ENCODE measurements at places on chromosomes 7 and 10.

DNA sequence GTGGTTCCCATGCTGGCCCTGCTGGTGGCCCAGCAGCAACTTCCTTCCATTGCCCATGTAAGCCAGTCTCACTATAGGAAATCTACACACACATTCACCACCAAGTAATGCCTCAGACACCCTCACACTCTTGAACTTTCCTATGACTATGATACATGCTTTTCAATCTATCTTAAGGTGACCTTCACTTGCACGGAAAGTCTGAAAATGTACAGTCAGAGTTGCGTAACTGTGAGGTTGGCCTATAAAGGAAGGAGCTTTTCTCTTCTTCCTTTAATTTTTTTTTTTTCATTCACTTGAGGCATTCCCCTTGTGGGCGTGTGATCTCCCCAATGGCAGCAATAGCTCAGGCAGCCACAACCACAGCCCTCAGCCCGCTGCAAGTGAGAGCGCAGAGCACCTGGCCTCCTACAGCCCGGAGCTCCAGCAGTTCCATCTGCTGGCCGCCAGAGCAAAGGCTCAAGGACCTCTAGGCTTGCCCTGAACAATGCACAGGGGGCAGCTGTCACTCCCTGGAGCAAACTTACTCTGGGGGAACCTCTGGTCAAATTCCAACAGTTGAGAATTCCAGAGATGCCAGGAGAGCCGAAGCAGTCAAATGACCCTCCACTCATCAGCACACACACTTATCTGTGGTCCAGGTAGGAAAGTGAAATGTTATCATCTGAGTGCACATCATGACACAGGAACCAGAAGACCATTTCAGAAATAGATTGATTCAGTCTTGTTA lies 123.1 kb upstream of the ADO start:
- DNase-seq: no peak

- no peak for DNase-seq
Observed at GRCh38 chr10:125911145-125911544, 14.8 kb downstream of the FANK1 start.

GRCh38 chr7:107948645-107949442 lies 54.1 kb downstream of the LAMB1 start:
- peak; percentile 69 for DNase-seq

DNA sequence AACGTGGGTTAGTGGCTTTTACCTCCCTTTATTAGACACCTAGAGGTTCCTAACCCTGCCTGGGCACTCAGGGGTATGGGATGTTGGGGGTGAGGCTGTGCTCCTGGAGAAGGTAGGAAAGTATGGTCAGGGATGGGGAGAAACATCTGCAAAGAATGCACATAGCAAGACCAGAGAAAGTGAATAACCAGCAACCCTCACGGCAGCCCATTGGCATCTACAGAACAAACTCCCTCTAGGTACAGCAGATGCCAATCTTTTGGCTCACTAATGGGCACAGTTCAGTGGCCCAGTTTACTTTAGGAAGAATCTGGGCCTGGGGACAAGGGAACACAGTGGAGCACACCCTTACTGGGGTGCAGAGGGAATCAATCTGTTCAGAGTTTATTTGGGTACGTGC lies 143.9 kb downstream of the JAZF1 start:
- DNase-seq: peak; percentile 67

DNA sequence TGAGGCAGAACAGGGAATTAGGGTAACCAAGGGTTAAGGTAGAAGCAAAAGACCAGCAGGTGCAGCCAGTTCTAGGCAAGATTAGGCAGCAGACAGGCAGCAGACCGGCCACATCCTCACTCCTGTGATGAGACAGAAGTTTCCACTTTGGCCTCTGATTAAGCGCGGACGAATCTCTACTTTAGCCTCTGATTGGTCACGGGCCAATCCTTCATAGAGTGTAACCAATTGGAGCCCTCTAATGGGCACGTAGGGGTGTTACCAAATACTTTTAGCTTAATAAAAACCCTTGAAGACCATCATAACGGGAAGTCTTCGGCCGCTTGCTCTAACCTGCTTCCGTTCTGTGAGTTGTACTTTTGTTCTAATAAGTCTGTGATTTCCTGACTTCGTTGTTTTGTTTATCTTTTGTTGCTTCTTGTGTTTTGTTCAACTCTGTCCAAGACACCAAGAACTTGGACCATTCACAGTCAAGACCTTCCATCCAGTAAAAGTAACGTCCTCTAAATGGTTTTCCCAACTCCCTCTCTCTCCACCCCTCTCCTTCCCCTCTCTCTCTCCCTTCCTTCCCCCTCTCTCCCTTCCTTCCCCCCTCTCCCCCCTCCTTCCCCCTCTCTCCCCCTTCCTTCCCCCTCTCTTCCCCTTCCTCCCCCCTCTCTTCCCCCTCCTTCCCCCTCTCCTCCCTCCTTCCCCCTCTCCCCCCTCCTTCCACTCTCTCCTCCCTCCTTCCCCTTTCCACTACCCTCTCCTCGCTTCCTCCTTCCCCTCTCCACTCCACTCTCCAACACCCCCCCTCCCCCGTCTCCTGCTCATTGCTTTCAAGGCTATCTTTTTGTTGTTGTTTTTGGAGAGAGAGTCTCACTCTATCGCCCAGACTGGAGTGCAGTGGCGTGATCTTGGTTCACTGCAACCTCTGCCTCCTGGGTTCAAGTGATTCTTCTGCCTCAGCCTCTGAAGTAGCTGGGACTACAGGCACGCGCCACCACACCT lies 13.2 kb upstream of the MALSU1 start:
- DNase-seq: no peak

- DNase-seq: peak; percentile 57
Observed at GRCh38 chr10:35306852-35307251, 29.5 kb upstream of the CCNY start.

- DNase-seq: no peak
Observed at GRCh38 chr7:65927489-65928448, 54.2 kb downstream of the GUSB start.

- DNase-seq: no peak
Observed at GRCh38 chr7:94313926-94314325, 80.8 kb upstream of the COL1A2 start.

- no peak for DNase-seq
Observed at GRCh38 chr7:41886262-41886900, 183.5 kb upstream of the INHBA start.

- no peak for DNase-seq
Observed at GRCh38 chr7:143504215-143504936, 26.7 kb downstream of the TAS2R41 start.

GRCh38 chr10:69663369-69663947 lies 33.4 kb downstream of the FAM241B start:
- peak; percentile 58 for DNase-seq

- DNase-seq: no peak
Observed at GRCh38 chr10:45371560-45371959, 2.5 kb upstream of the ALOX5 start.

DNA sequence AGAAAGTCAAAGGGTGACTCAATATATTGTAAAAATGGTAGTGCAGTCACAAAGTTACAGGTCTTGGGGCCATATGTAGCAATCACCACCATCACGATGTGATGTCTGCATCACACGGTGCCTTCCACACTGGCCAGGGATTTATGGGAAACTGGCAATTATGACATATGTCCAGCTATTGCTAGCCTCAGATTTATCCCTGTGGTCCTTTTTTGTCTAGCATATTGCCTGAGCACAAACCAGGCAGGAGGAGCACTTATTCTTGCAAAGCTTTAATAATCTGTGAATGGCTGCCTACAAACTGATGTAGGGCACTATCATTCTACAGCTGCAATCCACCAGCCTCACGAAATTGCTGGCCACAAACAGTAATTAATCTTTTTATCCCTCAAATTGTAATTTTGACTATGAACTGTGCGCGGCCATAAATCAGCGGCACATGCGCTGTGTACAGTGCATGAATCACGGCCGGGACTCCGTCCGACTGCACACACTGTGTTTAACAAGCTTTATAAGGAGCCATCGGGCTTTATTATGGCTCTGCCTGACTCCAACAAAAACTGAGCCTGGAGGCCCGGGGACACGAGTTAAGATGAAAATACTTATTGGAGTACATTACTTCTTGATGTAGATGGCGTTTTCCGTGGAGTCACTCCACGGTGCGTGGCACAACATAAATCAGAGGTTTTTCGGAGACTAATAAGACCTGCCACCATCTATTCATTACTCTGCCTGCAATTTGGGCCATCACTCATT lies 115.2 kb downstream of the EBF3 start:
- DNase-seq: no peak

DNA sequence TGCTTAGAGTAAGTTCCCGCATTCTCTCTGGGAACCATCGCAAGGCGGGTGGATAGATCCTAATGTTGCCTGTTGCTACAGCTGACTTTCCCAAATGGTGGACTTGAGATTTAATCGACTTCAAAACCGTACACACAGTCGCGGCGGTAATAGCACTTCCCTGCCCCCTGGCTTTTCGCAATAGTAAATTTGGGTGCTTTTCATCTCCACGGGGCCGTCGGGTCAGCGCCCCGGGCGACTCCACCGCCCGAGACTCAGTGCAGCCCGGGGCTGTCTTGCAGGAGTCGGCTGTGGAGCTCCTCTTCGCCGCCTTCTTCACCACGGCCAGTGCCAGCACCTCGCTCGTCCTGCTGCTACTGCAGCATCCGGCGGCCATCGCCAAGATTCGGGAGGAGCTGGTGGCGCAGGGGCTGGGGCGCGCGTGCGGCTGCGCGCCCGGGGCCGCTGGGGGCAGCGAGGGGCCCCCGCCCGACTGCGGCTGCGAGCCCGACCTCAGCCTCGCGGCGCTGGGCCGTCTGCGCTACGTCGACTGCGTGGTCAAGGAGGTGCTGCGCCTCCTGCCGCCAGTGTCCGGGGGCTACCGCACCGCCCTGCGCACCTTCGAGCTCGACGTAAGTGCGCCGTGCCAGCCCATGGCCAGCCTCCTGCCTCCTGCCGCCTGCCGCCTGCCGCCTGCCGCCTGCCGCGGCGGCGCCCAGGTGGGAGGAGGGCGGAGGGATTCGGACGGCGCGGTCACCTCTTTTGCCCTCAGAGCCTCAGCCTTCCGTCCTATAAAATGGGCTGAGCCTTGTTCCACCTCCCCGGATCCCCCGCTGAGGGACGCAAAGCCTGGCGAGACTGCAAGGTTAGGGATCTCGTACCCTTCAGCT lies 5.3 kb downstream of the CYP26C1 start:
- no peak for DNase-seq

GRCh38 chr7:112963634-112964033 lies 123.0 kb downstream of the GPR85 start:
- no peak for DNase-seq

DNA sequence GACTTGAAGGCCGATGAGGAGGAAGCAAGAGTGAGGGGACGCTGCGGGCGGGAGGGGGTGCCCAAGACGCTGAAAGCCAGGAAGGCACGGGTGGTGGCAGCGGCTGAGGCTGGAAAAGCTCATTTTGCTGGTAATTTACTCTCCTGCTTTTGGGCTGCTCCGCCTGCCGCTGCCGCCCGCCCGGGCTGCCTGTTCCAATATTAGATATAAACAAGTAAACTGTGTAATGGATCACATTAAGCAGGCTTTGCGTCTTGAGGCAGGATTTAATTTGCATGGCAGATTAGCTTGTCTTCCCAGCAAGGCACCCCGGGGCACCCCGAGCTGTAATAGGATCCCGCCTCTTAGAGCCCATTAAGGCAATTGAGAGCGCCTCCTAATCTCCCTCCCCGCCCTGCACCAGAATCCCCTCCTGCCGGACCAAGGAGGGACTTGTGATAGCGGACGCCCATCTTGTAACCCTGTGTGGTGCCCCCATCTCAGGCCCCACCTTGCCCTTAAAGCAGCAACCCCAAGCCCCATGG lies 46.1 kb upstream of the SLF2 start:
- DNase-seq: no peak

DNA sequence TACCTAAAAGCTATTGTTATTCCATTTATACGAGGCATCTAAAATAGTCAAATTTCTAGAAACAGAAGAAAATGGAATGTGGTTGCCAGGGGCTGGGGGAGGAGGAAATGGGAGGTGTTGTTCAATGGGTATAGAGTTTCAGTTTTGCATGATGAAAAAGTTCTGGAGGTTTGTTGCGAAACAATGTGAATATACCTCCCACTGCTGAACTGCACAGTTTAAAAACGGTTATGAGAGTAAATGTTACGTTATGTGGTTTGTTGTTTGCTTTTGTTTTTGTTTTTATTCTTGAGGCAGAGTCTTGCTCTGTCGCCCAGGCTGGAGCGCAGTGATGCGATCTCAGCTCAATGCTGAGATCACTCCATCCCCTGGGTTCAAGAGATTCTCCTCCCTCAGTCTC lies 64.9 kb upstream of the NRBF2 start:
- DNase-seq: no peak

- no peak for DNase-seq
Observed at GRCh38 chr7:50448823-50449222, 1.3 kb downstream of the FIGNL1 start.

DNA sequence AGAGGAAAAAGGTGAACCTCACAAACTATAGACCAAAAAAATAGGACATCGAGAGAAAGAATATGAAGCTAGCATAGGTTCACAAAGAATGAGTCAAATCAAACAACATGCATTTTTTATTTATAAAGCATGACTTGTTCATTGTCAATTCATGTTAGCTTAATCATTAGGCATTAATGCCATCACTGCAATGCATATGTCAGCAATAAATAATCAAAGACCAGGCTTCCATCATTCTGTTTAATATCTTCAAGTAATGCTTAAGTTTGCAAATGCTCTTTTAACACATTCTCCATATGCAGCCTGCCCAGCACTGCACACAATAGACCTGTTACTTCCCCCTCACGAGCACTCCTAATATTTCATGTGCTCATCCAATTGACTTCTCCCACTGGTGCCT lies 8.9 kb upstream of the MAGI2 start:
- DNase-seq: peak; percentile 22

GRCh38 chr7:143487566-143487965 lies 9.9 kb downstream of the TAS2R41 start:
- no peak for DNase-seq

- DNase-seq: no peak
Observed at GRCh38 chr7:93231259-93231658, 907 bp upstream of the VPS50 start.

DNA sequence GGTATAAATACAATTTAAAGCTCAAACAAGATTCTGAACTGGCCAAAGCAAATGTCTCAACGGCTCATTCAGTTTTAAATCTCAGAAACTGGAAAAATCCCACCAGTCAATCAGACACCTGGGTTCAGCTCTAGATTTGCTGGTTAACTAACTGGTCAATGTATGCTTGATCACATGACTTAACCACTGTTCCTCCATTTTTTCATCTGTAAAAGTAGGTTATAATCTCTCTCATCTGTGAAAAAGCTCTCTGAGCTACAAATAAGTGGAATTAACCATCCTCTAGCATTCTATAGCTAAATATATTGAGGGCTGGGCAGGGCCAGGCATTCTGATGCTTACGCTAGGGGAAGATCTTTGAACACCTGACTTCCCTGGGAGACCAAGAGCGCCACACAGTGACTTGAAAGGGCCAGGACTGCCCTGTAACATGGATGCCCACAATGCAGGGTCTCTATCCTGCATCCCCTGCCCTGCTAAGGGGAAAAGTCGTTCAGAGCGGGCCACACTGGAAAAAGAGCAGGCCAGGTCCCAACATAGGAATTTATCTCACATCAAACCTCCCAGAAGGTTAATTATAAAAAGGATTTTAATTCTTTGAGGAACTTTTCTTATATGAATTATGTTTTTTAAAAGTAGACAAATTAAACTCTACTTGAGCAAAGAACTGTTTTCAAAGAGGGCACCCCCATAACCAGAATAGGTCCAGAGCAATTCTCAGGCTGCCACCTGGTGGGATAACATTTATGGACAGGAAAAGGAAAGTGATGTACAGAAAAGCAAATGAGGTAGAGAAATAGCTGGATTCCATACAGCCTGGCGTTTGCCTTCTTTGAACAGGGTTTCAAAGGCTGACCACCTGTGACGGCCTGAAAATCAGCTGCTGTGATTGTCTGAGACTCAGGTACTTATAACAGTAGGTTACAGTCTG lies 1.8 kb downstream of the RP9 start:
- peak; percentile 62 for DNase-seq

All from A549 (cell line).